ENCODE measurements at places on chromosomes 3 and 15.
A peak's percentile ranks its signal among the peaks of the same experiment; 100 is the strongest.

- no peak for DNase-seq
Observed at GRCh38 chr3:70854108-70854507, 541.7 kb upstream of the MDFIC2 start.

GRCh38 chr3:71847794-71848193 lies 62.8 kb upstream of the PROK2 start:
- DNase-seq: no peak

DNA sequence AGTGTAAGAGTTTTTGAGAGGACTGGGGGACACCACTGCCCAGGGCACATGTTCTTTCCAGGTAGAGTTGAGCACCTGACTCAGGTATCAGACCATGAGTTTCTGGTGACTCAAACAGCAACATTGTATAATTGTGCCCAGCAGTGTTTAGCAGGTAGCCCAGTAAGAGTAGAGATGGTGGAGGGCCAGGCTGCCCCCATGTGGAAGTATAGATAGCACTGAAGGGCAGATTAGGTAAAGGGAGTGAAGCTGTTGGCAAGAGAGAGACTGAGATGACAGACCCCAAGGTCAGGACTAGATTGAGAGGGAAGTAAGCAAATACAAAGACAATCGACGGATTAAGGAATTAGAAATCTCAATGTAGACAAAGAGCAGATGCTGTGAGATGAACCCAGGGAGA lies 74.6 kb downstream of the TRIM42 start:
- no peak for DNase-seq

DNA sequence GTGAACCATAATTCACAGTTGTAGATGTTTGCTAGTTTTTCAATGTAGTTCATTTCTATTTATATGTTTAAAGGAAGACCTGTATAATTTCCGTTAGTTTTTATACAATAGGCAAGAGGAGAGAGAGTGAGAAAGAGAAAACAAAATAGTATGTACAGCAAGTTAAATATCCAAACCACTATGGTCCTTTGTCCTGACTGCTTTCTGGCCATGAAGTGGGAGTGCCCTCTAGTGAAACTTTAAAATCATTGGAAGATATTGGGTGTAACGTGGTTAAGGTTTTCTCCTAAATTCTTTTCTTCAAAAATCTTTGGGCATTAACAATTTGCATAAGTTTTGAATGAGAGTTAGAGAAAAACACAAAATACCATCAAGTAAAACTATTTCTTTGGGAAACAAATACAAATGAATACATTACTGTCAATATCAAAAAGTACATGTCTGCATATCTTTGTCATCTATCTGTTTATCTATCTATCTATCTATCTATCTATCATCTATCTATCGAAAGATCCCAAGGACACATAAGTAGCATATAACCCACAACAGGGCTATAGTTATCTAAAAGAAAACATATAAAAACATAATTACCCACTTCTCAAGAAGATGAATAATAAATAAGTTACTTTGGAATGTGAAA lies 534.6 kb upstream of the ATP11B start:
- DNase-seq: peak; percentile 68

DNA sequence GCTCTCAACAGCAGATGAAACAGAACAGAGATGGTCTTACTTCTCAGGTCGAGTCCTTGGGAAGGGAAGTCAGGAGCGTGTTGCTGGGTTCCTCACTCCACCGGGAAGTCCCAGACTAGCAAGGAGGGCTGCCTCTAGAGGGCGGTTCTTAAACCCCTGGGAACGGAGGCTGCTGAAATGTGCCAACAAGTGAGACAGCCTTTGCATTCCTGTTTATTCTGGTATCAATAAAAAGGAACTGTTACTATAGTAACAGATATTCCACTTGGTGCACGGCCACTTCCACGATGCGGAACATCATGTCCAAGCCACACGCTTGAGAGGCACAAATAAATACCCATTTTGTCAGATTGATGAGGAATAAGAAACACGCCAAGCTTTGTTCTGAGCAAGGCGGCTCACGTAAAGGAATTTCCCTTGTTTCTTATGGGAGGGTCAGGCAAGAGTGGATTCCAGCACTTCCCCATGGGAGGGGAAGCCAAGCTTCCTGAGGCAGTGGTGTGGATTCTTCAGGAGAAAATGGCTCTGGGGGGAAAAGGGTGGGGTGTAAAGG lies at the start of gene FAM107A:
FAM107A (minus strand) TSS at position 123 of the 553 bp plus-strand sequence. CDS start 7,531 bp downstream, outside the sequence.
- no peak for DNase-seq

DNA sequence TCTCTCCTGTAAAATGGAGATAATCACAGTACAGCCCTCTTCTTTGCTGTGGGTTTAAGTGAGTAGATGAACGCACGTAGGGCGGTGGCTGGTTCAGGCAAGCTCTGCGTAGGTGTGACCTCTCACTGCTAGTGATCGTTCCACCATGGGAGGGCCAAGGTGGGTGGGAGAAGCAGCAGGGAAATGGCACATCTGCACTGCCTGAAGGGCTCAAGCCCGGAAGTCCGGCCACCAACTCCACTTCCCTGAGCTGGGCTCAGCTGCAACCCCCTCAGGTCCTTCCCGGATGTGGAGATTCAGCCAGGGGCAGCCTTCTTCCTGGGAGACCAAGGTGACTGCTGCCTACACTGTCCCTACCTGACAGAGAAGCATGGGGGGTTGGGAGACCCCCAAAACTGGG lies 102.9 kb downstream of the ADCY5 start:
- no peak for DNase-seq

GRCh38 chr3:277873-278272 lies 81.3 kb downstream of the CHL1 start:
- peak; percentile 71 for DNase-seq

DNA sequence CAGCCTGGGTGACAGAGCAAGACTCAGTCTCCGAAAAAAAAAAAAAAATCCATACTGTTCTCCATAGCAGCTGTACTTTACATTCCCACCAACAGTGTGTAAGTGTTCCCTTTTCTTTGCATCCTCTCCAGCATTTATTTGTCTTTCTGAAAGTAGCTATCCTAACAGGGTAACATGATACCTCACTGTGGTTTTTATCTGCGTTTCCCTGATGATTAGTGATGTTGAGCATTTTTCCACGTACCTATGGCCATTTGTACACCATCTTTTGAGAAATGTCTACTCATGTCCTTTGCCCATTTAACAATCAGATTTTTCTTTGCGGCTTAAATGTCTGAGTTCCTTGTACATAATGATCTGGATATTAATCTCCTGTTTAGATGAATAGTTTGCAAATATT lies 119.3 kb downstream of the RFX7 start:
- no peak for DNase-seq

DNA sequence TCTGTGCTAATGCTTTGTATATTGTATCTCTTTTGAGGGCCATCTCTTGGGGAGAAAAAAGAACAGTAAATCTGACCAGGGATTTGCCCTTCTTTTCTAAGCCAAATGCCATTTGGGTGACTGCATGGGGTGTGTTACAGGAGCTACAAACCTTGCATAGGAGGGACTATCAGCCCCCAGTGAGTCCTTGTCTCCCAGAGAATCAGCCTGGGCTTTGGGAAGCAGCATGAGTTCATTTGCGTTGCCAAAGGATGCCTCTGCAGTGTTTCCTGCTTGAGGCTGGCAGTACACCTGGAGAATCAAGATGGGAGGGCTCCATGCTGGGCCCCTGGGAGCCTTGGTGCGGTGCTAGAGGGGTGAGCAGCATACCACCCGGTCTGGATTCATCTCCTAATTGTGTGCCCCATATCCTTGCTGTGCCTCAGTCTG lies 49.6 kb upstream of the POLG start:
- no peak for DNase-seq

DNA sequence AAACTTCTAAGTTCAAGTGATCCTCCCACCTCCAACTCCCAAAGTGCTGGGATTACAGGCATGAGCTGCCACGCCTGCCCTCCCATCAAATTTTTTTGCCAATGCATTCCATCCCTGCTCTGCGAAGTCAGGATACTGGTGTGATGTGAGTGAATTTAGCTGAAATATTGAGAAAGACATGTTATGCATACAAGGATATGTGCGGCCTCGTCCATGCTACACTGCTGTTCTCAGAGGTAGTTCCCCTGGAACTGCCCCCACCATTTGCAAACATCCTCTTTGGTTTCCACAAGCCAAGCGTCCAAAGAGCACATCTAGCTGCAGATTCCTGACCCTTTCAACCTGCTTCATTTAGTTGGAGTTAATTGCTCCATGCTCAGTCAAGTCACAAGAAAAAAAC lies 36.5 kb upstream of the BCL2A1 start:
- DNase-seq: no peak

- no peak for DNase-seq
Observed at GRCh38 chr3:51751287-51751686, 27.8 kb downstream of the IQCF6 start.

- DNase-seq: no peak
Observed at GRCh38 chr3:132211896-132212295, 105.3 kb upstream of the ACP3 start.

DNA sequence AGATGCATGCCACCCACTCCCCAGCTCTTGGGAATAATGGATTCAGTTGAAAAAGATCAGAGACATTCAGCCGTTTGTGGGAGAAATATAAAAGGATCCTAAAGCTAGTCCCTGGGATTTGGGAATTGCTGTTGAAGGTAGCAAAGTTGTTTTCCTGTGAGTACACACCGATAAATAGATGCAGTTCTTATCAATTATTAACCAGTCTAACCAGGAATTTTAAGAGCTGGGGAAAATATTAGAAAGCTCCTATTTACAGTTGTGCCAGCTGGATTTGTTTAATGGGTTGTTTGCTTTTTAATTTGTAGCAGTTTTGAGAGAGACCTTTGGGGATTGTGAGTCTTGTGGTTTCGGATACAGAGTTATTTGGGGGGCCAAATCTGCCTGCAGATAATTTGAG lies 44.2 kb upstream of the SKOR1 start:
- DNase-seq: no peak

GRCh38 chr3:133758568-133758928 lies 12.4 kb downstream of the TF start:
- DNase-seq: no peak

DNA sequence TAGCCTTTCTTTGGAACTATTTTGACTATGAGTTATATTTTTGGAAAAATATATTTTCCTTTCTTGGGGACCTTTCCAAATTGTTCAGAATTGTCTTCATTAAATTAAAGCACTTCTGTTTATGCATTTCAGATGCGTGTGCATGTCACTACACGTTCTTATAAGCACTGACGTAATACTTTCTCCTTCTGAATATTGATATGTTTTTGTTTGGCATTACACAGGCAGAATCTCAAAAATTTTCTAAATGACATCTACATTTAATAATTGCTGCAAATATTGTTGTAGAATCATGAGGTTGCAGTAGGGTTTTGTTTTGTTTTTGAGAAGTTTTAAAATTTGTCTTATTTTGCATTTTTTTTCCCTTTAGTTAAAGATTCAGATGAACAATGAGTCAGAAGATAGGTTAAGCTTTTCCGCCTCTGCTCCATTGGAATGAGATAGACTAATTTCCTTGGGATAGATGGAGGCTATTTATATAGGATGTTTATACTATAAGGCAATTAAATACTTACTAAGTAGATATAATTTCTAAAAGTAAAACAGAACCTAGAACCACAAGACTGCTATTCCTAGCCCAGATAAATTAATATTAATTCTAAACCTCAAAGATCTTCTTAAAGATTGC lies 110.8 kb downstream of the MBNL1 start:
- no peak for DNase-seq

DNA sequence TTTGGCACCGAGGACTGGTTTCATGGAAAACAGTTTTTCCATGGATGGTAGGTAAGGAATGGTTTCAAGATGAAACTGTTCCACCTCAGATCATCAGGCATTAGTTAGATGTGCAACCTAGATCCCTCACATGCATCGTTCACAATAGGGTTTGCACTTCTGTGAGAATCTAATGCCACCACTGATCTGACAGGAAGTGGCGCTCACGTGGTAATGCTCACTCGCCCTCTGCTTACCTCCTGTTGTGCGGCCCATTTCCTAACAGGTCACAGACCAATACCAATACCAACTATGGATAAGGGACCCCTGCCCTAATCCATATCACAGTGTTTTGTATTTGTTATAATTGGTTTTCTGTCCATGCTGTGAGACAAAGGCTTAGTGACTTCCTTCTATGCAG lies 58.9 kb downstream of the SLMAP start:
- DNase-seq: no peak

DNA sequence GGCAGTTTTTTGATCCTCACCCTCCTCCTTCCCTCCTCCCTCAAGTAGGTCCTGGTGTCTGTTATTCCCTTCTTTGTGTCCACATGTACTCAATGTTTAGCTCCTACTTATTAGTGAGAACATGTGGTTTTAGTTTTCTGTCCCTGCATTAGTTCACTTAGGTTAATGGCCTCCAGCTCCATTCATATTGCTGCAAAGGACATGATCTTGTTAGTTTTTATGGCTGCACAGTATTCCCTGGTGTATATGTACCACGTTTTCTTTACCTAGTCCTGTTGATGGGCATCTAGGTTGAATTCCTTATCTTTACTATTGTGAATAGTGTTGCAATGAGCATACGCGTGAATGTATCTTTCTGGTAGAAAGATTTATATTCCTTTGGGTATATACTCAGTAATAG lies 61.7 kb upstream of the FGF7 start:
- DNase-seq: no peak

DNA sequence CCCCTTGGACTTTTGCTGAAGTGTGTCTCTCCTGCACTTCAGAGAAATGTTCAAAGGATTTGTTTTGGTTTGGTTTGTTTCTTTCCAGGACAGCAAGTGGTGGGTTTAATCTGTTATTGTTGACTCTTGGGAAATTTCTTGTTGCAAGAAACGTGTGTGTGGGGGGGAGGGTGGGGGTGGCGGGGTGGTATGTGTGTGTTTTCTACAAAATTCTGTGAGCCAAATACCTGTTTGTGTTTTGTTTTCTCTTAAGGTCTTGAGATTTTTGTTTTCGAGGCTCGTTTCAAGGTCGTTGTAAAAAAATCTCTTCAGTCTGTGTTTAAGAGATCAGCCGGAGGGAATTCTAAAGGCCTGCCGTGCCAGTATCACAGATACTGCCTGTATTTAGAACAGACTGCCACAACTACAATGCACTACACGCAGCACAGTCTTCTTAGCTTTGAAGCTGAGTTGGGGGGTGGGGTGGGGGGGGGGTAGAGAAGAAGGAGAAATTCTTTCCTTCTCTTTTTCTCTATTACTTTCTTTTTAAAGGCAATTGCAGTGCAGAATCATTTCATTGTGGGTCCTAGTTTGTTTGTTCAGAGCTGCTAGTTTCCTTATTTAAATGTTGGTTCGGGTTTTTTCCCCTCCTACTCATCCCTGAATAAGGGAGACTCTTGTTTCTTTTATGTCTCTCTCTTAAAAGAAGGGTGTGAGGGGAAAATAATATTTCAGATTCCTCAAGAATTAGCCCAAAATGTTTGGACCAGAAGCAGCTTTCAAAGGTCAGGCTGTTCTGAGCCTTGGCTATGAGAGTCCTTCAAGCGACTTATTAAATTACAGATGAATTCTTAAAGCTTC lies 1.4 kb upstream of the BCL6 start:
- DNase-seq: no peak

GRCh38 chr15:66071160-66071920 lies 182.2 kb downstream of the MEGF11 start:
- DNase-seq: no peak

GRCh38 chr3:76043746-76044145 lies 258.4 kb upstream of the ZNF717 start:
- DNase-seq: no peak

Data from Kasumi-1 (cell line).